ENCODE measurements at places on chromosomes 1 and 21.

DNA sequence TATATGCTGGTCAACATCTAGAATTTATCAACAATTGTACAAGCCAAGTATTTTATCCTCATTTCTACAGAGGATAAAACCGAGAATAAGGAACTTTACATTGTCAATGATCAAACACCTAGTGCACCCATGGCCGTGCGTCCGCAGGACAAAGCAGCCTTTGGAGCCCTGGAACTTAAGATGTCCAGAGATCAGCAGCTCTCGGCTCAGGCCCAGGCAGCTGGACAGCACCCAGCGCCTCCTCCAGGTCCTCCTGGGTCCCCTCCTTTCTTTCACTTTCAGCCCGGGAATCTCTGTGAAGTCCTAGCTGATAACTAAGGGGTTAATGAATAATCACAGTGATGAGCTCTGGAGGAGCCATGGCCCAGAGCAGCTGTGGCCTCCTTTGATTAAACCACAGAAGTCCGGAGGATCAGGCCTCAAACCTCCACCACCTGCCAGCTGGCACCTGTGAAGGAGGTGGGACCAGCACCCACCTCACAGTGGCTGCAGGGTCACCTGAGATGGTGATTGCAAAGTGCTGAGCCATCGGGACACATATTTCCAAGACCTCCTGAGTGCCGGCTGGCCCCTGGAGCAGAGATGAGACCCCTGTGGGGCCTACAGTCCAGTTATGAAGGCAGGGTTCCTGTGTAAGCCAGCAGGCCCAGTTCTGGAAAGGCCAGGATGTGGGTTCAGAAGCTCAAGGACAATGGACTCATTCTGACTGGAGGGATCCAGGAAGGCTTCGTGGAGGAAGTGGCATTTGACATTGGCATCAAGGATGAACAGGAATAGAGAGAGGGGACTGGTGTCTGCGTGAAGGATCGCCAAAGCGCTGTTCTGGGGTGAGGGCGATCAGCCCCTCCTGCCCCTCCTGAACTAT lies 11.6 kb upstream of the SAMD11 start:
- no peak for DNase-seq

DNA sequence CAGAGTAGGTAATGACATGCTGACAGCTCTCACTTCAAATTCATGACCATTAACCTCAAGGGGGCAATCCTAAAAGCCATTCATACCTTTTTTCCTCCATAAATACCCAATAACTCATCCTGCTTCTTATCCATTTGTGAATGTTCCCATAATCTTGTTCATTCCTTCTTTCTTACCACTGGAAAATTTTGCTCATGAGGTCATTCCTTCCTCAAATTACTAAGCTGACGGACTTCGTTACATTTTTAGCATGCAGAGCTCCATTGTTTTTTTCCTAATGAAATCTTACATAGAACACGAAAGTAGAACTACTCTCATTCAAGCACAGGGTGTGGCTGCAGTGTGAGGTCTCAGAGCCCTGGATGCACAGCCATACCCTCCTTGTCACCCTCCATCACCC lies 276.5 kb upstream of the DPYD start:
- no peak for DNase-seq

DNA sequence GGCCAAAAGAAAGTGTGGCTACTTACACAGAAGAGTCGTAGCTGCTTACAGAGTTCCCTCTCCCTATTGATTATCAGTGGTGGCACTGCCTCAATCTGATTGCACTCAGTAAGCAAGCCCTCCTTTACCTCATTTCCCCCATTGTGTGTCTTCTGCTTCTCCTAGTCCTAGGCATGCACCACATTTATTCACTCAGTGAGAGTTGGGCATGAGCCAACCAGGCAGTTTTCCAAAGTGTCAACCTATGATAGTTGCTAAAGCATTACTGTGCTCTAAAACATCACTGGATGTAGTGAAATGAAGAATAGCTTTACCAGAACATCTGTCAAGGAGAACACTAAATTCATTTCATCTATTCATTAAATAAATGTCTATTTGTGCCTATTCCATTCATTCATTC lies 19.3 kb downstream of the GJA5 start:
- no peak for DNase-seq

GRCh38 chr1:86714159-86714558 lies 9.8 kb downstream of the SH3GLB1 start:
- no peak for DNase-seq

DNA sequence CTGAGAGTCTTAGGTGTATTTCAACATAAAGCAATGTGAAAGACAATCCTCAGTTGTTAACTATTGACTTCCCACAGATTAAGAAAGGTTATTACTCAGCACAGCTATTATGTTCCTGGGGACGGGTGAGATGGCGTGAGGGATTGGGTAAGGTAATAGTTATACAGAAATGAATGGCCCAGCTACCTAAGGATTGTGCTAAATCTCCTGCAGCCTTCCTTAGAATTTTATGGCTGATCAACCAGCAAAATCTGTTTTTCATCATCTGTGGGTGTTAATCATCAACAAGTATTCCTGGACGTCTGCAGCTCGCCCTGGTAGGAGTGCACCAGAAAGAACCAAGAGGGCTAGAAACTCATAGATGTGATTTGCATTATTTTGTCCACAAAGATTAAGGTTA lies 146.0 kb upstream of the IVNS1ABP start:
- no peak for DNase-seq

- DNase-seq, result no peak
Measured at GRCh38 chr21:41965045-41965444, 11.2 kb upstream of the C2CD2 start.

GRCh38 chr21:43624339-43624738 lies 34.9 kb downstream of the HSF2BP start:
- no peak for DNase-seq

- no peak for DNase-seq
Measured at GRCh38 chr1:53142226-53142853, at the start of gene SLC1A7. TSS of gene SLC1A7 (minus strand) at chr1:53142638. CDS start at chr1:53142449, 189 bp downstream.

- DNase-seq, result no peak
Measured at GRCh38 chr1:18580047-18580446, 50.6 kb upstream of the PAX7 start.

GRCh38 chr1:221138516-221138915 lies 259.3 kb downstream of the HLX start:
- no peak for DNase-seq

- DNase-seq, result no peak
Measured at GRCh38 chr1:98201666-98202081, 280.8 kb upstream of the DPYD start.

- no peak for DNase-seq
Measured at GRCh38 chr21:40208206-40208947, 341.1 kb downstream of the PCP4 start.

- no peak for DNase-seq
Measured at GRCh38 chr1:203117611-203118575, 9.6 kb upstream of the ADORA1 start.

DNA sequence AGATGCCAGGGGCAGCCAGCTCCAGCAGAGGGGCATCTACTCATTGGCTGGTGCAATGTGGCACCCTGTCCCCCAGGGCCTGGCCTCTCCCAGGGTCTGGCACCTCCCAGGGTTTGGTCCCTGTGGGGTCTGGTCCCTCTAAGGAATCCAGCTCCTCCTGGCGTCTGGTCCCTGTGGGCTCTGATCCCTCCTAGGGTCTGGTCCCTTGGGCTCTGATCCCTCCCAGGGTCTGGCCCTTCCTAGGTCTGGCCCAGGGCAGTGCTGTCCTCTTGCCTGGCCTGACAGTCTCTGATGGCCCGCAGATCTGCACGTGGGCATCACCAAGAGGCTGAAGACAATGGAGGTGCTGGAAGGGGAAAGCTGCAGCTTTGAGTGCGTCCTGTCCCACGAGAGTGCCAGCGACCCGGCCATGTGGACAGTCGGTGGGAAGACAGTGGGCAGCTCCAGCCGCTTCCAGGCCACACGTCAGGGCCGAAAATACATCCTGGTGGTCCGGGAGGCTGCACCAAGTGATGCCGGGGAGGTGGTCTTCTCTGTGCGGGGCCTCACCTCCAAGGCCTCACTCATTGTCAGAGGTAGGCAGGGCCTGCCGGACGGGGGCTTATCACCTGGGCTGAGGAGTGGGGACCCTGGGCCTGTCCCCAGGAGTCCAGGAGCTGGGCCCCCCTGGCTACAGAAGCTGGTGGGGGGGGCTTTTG lies 73.9 kb downstream of the OBSCN start:
- no peak for DNase-seq

GRCh38 chr1:107740579-107740978 lies 224.4 kb downstream of the VAV3 start:
- no peak for DNase-seq

DNA sequence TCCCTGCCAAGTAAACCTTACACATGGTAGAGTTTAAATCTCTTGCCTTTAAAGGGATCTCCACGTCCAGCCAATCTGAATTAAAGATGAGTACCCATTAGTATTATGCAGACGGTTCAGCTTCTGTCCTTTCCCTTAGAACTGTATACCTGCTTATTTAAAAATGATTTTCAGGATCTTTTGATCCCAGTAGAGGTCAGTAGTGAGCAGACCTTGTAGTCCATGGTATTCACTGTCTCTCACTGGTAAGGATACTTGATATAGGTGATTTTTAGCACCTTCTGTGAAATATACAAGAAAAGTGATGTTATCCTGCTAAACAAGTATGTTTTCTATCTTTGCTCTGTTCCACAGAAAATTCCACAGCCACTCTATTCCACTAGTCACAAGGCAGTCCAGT lies 1211.6 kb upstream of the ADGRL4 start:
- no peak for DNase-seq

DNA sequence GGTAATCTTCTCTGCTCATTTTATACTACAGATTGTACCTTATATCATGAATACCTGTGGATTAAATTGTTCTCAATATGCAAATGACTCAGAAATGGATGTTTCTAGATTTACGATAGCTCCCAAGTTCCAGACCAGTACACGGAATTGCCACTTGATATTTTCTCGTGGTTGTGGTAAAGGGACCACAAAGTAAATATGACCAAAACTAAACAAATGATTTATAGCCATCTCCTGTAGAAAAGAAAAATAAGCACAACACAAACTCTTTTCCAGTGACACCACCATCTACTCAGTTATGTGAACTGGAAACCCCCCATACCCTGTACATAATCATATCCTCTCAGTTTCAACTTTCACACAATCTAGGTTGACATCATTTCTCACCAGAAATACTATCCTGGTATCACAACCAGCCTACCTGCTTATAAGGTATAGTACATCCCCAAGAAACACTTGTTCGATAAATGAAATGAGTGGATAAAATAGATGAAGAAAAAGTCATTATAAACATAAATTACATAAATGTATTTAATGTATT lies 172.3 kb downstream of the ADGRL4 start:
- DNase-seq, result no peak

GRCh38 chr1:29238620-29239002 lies 2.3 kb downstream of the PTPRU start:
- DNase-seq, result no peak

GRCh38 chr1:3674100-3675094 lies 22.1 kb downstream of the TP73 start:
- no peak for DNase-seq

GRCh38 chr1:160326418-160326817 lies 16.6 kb downstream of the COPA start:
- DNase-seq, result no peak

DNA sequence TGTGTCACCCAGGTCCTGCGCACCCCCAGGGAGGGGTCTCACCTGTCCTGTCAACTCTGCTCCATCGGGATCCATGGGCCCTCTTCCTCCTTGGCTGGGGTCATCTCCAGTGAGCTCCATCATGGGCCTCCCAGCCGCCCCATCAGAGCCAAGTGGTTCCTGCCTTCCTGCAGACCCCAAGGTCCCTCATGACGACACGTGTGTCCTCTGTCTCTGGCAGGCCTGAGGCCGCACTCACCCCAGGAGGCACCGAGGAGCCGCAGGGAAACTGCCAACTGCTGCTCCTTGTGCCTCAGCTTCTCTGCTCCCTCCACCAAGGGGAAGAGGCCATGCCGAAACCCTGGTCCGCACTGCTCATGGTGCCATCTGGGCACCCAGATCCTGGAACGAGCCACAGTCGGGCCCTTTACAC lies 46.8 kb downstream of the COL18A1 start:
- DNase-seq, result no peak

DNA sequence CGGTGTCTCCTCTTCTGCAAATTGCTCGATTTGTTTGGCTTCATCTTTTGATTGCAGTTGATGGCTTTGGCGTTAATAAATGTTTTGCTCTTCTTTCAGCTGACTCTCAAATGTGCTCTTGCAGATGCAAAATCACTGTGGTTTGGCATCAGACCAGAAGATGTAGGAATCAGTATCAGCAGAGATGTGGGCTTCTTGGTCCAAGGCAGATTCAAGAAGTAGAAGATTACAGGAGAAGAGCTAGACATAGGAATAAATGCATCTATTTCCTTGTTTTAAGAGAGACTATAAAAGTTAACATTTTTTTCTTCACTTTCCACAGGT lies 59.8 kb upstream of the BACH1 start:
- no peak for DNase-seq

DNA sequence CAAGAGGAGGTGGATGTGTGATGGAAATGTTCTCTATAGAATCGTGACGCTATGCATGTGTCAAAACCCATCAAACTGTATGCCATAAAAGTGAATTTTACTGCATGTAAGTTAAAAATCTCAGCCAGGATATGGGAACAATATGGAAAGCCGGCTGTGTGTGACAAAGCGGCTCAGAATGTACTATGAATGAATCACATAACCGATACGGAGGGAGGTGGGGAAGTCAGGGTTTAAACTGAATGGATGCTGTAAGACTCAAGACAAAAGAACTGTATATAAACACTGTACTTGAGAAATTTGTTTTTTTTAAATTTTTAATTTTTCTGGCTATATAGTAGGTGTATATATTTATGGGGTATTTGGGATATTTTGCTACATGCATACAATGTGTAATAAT lies 111.6 kb upstream of the PDE4B start:
- no peak for DNase-seq

DNA sequence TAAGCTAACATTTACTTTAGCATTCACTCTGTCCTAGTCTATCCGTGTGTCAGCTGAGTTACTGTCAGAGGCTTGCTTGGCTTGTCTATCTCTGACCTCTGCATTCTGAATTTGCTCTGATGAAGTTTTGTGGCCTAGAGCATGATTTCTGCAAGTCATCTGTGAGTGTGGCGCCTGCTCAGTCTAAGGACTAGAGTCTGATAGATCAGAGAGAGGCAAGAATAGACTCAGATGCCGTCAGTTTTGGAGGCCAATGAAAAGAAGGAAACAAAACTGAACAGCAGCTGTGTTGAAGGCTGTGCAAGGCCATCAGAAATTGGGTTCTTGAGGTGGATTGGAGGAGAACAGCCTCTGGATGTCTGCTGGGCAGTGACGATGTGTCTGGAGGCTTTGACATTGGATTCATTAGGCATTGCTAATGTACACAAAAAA lies 573.1 kb downstream of the USP25 start:
- DNase-seq, result no peak

- DNase-seq, result no peak
Measured at GRCh38 chr1:17930635-17931034, 175.5 kb downstream of the ACTL8 start.

- peak; percentile 77 for DNase-seq
Measured at GRCh38 chr1:234309598-234310459, 63.4 kb upstream of the COA6 start.

DNA sequence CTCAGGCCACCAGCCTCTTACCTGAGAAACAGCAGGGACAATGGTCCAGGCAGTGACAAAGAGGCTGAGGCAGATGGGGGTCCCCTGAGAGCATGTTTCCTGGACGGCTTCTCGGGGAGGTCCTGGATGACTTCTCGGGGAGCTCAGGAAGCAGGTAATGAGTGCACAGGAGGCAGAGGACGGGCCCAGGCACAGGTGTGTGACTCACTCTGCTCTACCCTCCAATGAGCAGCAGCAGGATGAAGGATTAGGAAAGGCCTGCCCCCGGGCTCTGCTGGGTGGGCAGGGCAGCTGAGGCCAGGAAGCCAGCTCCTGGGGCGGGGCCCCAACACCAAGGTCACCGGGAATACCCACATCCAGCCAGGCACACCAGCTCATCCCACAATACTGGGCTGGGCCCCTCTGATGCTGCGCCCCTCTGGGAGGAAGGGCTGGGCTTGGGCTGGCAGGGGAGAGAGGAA lies 17.2 kb upstream of the PTAFR start:
- no peak for DNase-seq
